CD4-positive, alpha-beta memory T cell (primary cell): ENCODE measurements at places on chromosomes 2 and 18.

- DNase-seq = no peak
Observed at GRCh38 chr2:207422380-207422779, 107.4 kb upstream of the CREB1 start.

DNA sequence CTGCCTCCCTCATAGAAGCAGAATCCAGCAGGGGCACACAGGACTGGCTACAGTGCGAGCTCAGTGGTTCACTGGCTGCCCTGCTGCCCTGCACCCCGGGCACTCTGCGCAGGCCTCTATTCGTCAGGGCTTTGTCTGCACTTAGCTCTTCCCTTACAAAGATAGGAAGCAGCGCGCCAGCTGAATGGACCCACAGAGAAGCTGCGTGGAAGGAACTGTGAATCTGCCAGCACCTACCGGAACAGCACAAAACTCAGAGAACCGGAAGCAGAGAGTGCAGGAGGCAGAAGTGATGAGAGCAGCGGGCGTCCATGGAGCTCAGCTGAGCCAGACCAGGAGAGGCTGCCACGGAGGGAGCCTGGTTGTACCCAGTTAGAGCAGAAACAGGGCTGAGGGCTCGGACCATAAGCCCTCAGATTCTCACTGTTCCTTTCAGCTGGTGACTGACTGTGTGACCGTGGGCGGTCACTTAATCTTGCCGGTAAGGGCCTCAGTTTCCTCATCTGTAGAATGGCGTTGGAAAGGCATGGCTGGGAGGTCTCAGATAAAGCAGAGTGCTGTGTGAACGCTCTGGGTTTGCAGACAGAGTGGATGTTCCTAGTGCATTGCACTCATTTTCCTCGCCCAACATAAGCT is 23.1 kb upstream of the SLC66A3 start:
- DNase-seq = no peak

DNA sequence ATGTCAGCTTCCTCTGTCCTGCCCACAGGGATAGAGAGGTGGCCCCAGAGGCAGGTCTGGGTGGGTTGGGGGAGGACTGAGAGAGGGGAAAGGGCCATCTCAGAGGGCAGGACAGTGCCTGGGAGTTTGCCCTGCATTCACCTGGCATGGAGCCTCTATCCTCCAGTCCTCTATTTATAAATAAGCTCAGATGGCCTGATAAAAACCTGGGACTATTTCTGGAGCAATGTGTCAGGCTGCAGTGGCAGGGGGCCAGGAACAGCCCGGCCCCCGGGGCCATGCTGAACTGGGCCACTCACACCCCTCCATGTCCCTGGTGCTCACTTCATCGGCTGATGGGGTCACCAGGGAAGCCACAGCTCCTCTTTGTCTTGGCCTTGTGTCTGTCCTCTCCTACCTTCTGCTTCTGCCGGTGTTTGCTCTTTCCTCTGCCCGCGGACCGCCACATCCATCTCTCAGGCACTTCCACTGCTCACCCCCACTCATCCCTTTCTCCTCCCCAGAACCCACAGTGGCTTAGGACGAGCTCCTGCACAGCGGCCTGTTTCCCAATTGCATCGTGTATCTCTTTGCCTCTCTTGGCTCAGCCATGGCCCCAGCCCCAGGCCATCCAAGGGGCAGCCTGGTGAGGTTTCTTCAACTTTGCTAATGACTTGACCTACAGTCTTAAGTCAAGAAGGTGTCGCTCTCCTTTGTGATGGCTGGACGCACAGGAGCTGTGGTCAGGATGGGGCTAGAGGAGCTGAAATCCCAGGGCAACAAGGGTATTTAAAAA is 38.8 kb downstream of the SCTR start:
- no peak for DNase-seq

GRCh38 chr18:33712719-33713118 is 134.7 kb downstream of the ASXL3 start:
- DNase-seq = no peak

DNA sequence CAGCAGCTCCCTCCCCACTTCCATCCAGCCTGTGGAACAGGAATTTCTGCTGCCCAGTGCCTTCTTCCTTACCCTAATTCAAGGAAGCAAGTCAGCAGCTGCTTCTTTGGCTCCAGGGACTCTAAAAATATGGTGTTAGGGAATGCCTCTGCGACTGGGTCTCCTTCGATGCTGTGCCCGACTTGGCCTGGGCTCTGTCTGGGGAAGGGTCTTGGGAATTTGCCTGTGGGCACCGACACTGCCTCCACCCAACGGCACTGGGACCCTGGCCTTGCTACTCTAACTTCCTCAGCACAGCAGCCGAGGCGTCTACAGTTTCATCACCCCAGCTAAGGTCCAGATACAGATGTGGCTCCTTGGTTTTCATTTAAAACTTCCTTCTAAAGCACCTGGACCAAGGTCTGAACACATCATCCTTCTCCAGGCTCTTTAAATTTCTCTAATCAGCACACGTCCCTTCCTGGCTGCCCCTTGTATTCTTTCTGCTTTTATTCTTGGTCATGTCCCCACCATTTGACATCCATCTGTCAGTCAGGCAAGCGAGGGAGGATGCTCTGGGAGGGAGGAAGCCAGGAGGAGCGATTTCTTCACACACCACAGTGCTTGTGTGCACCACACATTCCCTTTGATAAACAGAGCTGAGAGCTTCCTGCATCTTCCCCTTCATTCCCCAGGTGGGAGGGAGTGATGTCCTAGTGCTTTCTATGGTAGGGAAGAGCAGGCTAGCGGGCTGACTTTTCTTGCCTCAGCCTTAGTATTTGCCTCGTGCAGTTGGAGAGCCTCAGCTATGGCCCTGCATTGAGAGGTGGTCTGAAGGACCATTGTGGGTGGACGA is 6.8 kb downstream of the LBH start:
- DNase-seq = peak; percentile 24

- DNase-seq = no peak
Observed at GRCh38 chr2:226882606-226883005, 46.8 kb downstream of the RHBDD1 start.
